H1 (cell line): ENCODE measurements at places on chromosomes 1 and 21.

GRCh38 chr1:161499099-161500039 is 5.9 kb upstream of the FCGR2A start:
- DNase-seq, result no peak

GRCh38 chr1:210707300-210708240 is 378.9 kb downstream of the HHAT start:
- no peak for DNase-seq

DNA sequence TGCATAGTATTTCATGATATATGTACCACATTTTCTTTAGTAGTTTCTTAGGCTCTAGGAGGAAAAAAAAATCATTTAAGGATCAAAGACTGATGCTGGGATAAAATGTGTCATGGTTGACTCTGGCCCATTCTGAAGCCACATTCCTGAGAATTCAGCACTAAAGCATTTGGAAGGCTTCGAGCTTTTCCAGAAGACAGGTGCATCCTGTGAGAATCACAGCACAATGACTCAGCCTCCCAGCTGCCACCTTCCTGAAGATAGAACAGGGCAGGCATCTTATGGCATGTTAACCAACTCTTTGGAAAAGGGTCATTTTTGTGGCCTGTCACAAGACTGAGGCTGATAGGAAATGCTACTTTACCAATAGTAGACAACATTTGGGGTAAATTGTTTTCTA is 359.9 kb downstream of the PCP4 start:
- no peak for DNase-seq

DNA sequence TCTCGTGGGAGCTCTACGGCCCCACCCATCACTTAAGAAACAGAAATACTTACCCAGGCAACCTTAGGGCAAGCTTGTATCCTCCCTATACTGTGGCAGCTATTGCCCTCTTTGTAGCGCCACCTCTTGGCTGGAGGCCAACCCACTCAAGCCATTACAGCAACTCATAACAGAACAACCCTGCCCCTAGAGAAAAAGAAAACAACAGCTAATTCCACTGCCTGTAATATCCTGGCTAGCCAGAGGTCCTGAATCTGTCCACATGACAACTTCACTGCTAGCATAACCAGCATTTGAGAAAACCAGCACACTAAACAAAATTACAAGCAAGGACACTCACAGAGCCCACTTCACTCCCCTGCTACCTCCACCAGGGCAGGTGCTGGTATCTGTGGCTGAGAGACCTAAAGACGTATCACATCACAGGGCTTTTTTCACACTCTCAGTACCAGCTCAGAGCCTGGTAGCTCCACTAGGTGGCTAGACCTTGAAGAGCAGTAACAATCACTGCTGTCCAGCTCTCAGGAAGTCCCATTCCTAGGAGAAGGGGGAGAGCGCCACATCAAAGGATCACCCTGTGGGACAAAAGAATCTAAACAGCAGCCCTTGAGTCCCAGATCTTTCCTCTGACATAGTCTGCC is 14.5 kb upstream of the MX1 start:
- no peak for DNase-seq

GRCh38 chr1:45035631-45036301 is 23.7 kb downstream of the UROD start:
- DNase-seq, result no peak

DNA sequence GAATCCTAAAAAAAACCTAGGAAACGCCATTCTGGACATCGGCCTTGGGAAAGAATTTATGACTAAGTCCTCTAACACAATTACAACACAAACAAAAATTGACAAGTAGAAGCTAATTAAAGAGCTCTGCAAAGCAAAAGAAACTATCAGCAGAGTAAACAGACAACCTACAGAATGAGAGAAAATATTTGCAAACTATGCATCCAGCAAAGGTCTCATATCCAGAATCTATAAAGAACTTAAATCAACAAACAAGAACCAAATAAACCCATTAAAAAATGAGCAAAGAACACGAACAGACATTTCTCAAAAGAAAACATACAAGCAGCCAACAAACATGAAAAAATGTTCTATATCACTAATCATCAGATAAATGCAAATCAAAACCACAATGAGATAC is 58.6 kb downstream of the PTGFR start:
- no peak for DNase-seq

- DNase-seq, result no peak
These were observed 971 bp upstream of the GNG4 start for GRCh38 chr1:235650341-235651169.
